ENCODE measurements at places on chromosomes 7 and 10.

DNA sequence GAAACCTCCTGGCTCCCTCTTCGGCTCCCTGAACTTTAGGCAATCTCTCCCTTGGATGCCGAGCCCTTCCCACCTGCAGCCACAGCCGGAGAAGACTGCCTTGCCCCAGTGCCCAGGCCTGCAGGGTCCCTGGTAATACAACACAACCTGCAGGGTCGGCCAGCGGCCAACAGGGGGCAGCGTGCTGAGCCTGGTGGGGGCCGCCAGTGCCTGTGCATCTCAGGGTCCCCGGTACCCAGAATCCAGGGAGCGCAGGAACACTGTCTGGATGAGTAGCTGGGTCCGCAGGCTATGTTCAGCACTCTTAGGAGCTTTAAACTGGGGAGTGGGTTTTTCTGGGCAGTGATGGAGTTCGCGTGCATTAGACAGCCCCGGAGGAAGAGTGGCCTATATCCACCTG lies 17.5 kb upstream of the C10orf71 start:
- no peak for DNase-seq

DNA sequence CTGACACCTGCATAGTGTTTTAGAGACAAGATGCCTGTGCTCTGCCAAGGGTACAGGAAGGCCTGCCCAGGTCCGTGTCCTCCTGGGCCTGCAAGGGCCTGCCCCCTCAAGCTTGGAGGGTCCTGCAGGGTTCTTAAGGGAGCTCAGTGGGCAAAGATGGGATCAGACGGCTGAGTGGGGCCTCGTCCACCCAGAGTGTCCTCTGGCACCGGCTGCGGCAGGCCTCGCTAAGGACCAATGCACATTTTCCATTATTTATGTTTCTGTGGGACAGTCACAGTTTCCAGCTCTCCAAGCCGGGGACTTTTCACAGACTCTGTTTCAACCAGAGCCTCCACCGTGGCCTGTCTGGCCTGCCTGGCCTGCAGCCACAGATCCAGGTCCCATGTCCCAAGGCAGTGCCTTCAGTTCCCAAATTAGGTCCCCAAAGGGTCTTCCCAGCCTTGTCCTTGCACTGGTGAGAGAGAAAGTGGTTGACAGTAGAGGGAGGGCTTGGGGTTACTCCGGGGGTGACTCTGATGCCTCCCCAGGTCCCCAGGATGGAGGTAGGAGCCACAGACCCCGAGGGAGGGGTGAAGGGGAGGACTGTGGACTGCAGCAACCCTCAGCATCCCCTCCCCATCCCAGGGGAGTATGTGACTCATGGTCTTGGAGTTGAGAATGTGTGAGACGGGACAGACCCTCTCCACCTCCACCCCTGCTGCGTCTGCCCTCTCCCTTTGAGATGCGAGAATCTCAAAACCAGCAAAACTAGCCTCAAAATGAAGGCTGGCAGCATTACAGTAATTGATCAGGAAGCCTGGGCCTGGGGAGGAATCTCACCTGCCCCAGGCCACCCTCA lies 14.8 kb downstream of the MYL10 start:
- DNase-seq = no peak

GRCh38 chr10:99984211-99985034 lies 25.3 kb downstream of the DNMBP start:
- no peak for DNase-seq

DNA sequence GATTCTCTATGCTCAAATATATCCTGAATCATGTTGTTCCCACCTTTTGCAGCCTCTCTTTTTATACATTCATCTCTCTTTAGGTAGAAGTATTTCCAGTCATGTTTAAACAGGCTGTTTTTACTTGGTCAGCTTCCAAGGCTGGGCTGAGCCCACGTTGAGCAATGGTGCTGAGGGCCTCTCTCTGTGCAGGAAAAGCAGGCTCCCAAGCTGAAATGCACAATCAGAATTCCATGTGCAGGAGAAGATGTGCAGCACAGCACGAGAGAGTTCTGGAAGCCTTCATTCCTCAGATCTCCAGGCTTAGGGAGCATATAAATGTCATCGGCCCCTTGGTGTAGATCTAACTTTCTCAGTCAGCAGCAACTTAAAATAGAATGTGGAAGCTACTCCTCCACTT lies 588.5 kb downstream of the TNS3 start:
- no peak for DNase-seq

DNA sequence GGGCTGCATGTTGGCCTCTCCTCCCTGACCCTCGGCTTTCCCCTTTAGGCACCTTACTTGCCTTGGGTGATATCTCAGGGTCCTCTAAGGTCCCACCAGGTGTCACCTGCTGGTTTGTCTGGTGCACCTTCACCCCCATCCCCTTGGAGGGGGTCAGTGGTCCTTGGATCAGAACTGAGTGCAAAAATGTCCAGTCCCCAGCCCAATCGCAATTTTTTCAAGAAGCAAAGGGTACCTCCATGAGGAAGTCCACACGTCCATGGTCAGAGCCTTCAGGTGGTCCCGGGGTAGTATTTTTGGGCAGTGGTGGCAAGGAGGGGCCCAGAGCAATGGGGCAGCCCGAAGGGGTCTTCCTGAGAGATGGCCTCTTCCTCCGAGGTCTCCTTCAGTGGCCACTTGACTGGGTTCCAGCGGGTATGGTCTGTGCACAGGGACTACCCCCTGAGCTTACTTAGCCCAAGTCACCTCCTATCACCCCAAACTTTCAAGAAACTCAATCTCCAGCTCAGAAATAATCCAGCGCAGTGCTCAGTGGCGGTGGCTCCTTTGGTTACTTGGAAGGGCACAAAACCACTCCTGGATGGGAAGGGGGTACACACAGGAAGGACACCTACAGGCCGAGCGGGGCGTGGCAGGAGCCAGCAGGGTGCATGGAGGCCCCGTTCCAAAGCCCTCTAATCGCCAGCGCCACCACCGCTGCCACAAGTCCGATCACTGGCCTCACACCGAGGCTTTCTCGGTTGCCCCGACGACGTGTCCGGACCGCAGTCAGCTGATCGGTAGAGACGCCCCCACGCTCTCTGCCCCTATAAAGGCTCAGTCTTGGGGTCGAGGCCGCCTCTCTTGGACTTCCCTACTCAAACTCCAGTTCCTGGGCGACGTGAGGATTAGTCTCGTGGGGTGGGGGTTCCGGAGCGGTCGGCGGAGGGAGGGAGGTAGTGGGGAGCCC lies 4.5 kb downstream of the SAP25 start:
- no peak for DNase-seq

GRCh38 chr10:69492746-69493462 lies 41.6 kb downstream of the TSPAN15 start:
- no peak for DNase-seq

GRCh38 chr10:27911011-27911410 lies 87.9 kb downstream of the ODAD2 start:
- no peak for DNase-seq

DNA sequence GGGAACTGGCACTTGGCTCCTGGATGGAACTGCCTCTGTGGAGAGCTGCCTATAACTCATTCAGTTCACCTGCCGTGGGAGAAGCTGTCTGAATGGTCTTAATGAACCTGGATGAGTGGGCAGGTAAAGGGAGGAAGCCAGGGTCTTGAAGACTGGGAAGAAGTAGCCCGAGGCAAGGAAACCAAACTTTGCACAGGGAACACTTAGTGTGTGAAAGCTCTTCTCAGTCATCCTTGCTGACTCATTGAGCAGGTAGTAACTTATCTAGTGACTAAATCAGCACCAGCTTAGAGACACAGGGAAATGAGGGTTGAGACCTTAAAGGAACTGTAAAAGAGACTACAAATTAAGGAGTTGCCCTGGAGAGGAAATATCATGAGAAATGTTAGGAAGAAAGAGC lies 9.9 kb downstream of the LRRC4 start:
- no peak for DNase-seq

- DNase-seq = no peak
Measured at GRCh38 chr10:47060993-47061500, 149.8 kb downstream of the PTPN20 start.

DNA sequence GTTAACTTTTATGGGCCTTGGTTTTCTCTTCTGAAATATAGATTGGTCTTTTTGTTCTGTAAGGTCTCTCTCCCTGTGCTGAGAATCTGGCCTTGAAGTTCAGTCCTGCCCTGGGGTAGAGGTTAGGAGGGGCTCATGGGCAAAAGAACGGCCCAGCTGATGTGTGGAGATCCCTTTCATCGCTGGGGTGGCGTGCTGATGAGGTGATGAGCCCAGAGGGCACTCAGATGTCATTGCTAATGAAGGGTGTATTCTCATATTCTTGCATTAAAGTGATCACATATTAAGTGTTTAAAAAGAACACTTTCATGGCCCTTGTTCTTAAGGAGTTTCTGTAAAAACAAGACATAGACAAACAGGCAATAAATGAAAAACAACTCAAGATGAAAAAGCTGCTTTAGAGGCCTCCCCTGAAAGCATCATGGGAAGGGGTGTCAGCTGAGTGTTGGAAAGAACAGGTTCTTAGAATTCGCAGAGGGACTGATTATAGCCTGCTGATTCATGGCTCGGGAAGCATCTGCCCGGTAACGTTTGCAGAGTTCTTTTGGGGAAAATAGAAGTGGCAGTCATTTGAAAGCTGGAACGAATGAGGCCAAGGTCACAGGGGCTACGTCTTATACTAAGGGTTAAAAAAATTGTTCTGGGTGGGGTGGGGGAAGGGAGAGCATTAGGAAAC lies 72.5 kb upstream of the GPR158 start:
- no peak for DNase-seq

- DNase-seq = no peak
Measured at GRCh38 chr10:13651969-13652720, 65.4 kb downstream of the PRPF18 start.

DNA sequence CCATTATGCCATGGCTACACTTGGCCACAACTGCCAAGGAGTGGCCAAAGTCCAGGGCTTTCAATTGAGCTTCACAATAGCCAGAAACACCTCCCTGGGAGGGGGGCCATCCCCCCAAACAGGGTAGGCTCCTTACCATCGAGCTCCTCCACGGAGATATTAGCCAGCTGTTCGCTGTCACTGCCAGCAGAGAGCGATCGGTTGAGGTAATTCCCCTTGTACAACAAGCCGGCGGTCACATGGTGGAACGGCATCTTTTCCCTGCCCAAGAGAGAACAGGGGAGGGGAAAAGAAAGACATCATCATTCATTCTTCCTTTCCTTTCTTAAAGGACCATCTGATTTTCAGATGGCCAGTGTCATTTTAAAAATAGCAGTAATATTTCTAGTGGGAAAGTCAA lies 133.6 kb downstream of the CALN1 start:
- no peak for DNase-seq

DNA sequence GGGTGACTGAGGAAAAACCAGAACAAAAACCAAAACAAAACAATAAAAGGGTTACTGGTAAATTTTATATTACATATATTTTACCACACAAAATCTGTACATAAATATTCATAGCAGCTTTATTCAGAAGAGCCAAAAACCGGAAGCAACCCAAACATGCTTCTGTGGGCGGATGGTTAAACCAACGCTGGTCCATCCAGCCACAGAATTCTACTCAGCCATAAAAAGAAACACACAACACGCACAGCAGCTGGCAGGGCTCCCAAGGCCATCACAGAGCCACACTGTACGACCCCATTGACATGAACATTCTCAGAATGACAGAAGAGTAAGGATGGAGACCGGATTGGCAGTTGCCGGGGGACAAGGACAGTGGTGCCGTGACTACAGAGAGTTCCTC lies 83.6 kb downstream of the PROSER2 start:
- DNase-seq = no peak

- no peak for DNase-seq
Measured at GRCh38 chr7:158272509-158273137, 315.0 kb downstream of the PTPRN2 start.

DNA sequence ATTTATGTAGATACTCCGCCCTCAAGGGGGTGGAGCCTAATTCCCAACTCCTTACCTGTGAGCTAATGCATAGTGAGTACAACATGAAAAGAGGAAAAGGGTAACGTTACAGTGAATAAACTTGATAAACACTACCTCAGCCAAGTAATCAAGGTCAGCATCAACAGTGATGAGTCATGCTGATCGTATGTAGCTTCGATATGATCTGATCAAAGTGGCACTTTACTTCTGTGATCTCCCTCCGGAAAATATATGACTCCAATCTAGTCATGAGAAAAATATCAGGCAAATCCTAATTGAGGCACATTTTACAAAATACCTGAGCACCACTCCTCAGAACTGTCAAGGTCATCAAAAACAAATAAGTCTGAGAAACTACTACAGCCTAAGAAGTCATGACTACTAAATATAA lies 70.4 kb downstream of the VTI1A start:
- DNase-seq = no peak

DNA sequence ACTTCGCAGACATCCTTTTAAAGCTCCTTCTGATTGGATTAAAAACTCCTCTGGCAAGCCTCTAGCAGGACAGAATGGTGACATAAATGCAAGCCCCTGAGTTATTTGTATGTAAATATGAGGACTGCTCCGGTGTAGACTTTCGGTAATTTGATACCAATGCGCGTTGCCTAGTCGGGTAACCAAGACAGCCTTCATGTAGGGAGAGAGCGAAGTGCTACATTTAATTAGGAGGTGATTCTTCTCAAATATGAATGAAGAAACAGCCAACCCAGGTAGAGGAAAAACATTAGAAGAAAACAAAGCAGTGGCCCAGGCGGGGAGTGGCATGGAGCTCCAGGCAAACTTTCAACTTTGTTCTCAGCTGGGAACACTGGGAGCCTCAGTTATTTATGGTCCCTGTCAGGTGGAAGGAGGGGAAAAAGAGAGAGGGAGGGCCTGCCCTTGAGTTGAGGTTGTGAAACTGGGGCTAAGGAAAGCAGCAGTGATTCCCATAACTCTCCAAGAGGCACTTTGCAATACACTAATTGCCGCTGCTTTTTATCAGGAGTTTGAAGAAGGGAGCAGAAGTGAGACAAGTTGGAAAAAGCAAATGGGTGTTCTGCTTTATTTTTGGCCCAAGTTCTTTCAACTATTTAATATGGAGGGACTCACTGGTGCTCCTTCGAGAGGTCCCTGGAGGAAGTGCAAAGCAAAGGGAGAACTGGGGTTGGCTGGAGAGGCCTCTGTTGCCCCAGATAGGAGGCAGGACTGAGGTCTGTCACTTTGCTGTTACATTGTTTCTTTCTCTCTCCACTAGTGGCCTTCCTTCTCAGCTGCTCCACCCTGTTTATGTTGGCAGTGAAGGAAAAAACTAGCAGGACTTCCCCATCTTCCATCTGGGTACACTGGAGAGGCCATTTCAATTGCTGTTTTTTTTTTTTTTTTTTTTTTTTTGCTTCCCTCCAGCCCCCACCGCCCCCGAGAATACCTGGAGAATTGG lies 234.6 kb upstream of the CCDC6 start:
- no peak for DNase-seq

DNA sequence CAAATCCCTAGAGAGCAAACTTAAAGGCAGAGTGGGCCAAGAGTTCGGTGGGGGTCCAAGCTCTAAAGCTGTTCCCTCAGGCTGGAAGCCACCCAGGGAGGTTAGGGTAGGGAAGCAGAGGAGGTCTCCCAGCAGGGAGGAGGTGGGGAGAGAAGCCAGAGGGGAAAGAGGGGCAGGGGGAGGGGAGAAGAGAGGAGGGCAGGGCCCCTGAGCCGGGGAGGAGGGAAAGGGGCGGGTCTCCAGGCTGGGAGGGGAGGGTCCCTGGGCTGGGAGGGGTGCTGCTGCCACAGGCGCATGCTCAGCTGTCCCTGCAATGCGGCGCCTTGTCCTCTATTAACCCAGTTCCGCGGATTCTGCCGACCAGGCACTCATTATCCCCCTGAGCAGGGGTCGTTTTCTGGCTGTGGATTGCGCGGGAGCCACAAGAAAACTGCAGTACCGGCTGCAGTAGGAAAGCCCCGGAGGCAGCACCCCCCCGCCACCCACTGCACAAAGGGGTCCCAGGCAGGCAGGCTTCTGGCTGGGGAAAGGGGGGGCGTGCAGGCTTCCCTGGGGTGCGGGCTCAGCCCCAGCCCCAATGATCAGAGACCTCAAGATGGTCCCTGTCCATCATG lies 49.3 kb downstream of the CAMK2B start:
- DNase-seq = no peak

Measured in stimulated activated CD4-positive, alpha-beta T cell treated with anti-CD3 and anti-CD28 coated beads, Interleukin-1b, Interleukin-23, amount 100 ng/mL, for 1 hour (primary cell).